ENCODE measurements at places on chromosomes 7 and 10. TPM values are rescaled to one million over a fixed set of nuclear protein-coding genes. Genes with fewer than 3 reads are reported as not detected.

- no peak for DNase-seq
Observed at GRCh38 chr10:119355930-119356329, 148.6 kb downstream of the GRK5 start.

- DNase-seq: no peak
Observed at GRCh38 chr10:19966751-19967150, 150.5 kb downstream of the PLXDC2 start.

The GPER1 gene
- total RNA-seq: 1.9 TPM

The FAM237B gene
- total RNA-seq: not detected

- no peak for DNase-seq
Observed at GRCh38 chr10:17066000-17066399, 63.6 kb downstream of the CUBN start.

- DNase-seq: no peak
Observed at GRCh38 chr10:129716211-129716681, 247.8 kb downstream of the EBF3 start.

DNA sequence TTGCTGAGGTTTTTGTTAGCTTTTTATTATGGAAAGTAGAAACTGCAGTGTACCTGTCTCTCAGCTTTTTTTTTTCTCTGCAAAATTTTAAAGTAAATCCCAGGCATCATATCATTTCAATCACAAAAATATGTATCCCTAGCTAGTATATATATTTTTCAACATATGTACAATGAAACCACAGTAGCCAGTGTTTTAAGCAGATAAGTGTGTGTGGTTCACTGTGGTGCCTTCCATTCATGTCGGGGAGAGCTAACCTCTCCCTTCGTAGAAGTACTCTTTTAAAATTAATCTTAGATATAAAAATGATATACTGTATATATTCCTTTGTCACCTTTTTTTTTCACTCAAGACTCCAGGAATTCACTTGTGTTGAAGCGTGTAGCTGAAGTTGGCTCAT lies 22.7 kb downstream of the CUL1 start:
- no peak for DNase-seq

The GPAM gene
- total RNA-seq: 24.9 TPM

All from urinary bladder (tissue), 4 donors.